ENCODE measurements at places on chromosomes 5 and 9. TPM values are rescaled to one million over a fixed set of nuclear protein-coding genes. Genes with fewer than 3 reads are reported as not detected.

DNA sequence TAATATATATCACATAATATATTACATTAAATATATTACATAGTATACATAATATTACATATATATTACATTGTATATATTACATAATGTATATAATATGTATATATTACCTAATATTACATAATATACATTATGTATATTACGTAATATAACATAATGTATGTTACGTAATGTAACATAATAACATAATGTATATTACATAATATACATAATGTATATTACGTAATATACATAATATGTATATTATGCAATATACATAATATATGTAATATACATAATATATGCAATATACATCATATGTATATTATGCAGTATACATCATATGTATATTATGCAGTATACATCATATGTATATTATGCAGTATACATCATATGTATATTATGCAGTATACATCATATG, 19.1 kb downstream of the CYLC2 start:
- DNase-seq = no peak

DNA sequence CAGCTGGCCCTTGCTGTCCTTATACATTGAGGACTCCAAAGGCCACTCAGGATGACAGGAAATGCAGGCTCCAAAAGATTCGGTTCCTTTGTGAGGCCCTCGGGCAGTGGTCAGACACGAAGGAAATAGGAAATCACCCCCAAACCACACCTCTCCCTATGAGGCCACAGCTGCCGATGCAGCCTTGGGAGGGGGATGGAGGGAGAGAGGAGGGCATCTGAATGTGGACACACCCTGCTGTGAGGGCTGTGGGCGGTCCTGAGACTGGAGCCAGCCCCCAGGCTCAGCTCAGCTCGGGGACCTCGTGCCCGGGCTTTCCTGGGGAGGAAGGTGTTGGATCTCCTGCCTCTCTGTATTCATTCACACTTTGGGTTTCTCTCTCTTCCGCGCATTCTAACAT, 2.7 kb upstream of the CLPTM1L start:
- DNase-seq = no peak

DNA sequence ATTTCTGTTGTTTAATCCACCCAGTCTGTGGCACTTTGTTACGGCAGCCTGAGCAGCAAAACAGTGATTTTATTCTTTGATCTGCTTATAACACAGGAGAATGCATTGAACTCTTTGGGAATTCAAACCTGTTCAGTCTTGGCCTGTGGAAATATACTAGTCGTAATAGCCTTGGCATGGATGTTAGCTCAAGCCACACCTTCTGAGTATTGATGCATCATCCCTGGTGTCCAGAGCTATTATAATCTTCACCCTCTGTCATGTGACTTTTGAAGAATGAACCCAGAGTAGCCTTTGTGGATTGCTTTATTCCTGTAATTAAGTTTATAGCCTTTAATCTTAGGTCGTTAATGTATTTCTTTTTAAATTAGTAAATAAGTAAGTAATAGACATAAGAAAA, 50.8 kb upstream of the TEX48 start:
- no peak for DNase-seq

- no peak for DNase-seq
Observed at GRCh38 chr9:128933731-128934130, 12.9 kb downstream of the PHYHD1 start.

The CAVIN4 gene
- 64.7 TPM for total RNA-seq

GRCh38 chr9:129910628-129911567, 75.6 kb downstream of the USP20 start:
- DNase-seq = no peak

The FOXD4L4 gene
- total RNA-seq = not detected

The TEK gene
- total RNA-seq = 12.1 TPM

The TLX3 gene
- not detected for total RNA-seq

The PTGS1 gene
- total RNA-seq = 2.3 TPM

DNA sequence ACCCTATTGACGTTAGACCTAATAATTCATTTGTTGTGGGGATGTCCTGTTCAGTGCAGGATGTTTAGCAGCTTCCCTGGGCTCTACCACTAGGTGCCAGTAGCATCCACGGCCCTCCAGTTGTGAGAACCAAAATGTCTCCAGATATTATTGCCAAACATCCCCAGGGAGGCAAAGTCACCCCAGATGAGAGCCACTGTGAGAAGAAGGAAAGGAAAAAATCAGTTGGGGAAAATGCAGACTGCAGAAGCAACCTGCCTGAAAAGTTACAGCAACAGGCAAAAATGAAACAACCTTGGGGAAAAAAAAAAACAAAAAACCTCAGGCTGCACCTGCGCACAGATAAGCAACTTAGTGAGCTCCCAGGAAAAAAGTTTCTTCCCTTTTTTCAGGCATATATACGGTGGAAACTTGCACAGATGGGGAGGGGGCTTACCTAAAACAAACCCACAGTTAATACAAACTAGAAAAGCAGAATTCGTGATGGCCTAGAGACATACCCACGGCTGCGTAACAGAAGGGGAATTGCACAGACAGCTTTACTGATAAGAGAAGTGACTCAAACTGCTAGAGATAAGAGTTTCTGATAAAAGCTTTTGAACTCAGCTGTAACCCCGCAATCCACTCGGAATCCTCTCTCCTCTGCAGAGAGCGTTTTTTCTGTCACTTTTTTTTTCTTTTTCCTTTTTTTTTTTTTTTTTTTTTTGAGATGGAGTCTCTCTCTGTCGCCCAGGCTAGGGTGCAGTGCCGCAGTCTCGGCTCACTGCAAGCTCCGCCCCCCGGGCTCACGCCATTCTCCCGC, 29.8 kb upstream of the FBP1 start:
- peak; percentile 37 for DNase-seq

The SPAAR gene
- 13.5 TPM for total RNA-seq

GRCh38 chr9:117232281-117232680, 182.6 kb downstream of the ASTN2 start:
- DNase-seq = no peak

All from heart right ventricle (tissue), 16 donors.